ENCODE measurements at places on chromosomes 6 and 20.

GRCh38 chr6:11412616-11413015 lies 124.9 kb upstream of the TMEM170B start:
- no peak for DNase-seq

GRCh38 chr20:59632541-59633113 lies 28.3 kb downstream of the PHACTR3 start:
- DNase-seq, result no peak

- no peak for DNase-seq
Measured at GRCh38 chr20:58682656-58683531, 9.7 kb upstream of the NPEPL1 start.

DNA sequence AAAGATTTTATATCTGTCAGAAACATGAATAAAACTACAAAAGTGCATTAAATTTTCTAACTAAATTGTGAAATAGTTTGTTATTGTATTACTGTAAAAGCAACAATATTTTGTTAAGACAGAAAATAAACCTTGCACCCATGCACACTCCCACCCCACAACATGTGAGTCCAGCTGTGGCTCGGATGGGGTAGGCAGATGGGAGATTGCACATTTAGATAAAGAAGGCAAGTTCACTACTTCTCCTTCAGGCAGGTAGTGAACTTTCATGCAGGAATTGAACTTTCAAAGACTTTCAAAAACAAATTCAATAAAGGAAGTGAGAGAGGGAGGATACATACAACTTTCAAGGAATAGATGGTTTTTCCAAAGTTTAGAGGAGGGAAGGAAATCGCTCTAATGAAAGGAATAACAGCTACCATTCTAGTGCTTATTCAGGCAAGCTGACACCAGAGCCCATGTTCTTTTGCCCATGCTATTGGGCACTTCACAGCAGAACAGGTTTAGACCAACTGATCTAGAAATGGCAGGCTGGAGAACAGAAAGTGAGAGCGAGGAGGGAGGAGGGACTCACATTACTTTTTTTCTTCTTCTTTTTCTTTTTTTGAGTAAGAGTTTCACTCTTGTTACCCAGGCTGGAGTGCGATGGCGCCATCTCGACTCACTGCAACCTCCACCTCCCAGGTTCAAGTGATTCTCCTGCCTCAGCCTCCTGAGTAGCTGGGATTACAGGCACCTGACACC lies 28.5 kb downstream of the SF3B5 start:
- DNase-seq, result no peak

DNA sequence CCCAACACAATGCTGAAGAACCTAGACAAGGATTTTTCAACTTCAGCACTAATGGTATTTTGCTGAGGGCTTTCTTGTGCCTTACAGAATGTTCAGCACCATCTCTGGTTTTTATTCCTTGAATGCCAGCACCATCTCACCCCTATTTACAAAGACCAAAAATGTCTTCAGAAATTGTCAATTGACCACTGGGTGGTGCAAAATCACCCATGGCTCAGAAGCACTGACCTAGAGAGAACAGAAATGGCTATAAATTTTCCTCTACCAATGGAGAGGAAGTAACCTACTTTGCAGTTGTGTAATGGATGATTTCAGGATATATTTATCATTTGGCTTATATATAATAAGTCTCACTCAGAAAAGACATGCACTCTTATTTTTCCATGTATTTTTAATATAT lies 431.0 kb upstream of the IRAK1BP1 start:
- DNase-seq, result peak; percentile 10

DNA sequence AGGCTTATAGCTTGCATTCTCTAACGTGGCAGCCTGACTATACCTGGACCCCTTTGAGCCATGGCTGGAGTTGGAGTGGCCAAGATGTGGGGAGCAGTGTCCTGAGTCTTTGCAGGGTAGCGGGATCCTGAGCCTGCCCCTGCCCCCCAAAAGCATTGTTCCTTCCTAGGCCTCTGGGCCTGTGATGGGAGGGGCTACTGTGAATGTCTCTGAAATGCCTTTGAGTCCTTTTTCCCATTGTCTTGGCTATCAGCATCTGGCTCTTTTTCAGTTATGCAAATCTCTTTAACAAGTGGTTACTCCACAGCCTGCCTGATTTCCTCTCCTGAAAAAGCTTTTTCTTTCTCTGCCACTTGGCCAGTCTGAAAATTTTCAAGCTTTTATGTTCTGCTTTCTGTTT lies 17.0 kb upstream of the PRL start:
- no peak for DNase-seq

DNA sequence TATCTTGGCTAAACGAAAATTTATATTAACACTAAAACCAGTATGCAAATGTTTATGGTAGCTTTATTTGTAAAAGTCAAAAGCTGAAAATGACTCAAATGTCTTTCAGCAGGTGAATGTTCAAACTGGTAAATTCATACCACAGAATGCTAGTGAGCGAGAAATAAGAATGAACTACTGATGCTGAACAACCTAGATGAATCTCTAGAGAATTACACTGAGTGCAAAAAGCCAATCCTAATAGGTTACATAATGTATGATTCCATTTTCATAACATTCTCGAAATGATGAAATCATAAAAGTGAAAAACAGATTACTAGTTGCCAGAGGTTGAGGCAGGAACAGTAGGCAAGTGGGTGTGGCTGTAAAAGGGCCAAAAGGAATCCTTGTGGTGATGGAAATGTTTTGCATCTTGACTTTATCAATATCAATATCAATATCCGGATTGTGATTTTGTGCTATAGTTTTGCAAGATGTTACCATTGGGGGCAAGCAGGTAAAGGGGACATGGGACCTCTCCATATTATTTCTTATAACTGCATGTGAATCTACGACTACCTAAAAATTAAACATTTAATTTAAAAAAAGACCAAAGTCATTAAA lies 26.1 kb downstream of the ZNF311 start:
- DNase-seq, result no peak

DNA sequence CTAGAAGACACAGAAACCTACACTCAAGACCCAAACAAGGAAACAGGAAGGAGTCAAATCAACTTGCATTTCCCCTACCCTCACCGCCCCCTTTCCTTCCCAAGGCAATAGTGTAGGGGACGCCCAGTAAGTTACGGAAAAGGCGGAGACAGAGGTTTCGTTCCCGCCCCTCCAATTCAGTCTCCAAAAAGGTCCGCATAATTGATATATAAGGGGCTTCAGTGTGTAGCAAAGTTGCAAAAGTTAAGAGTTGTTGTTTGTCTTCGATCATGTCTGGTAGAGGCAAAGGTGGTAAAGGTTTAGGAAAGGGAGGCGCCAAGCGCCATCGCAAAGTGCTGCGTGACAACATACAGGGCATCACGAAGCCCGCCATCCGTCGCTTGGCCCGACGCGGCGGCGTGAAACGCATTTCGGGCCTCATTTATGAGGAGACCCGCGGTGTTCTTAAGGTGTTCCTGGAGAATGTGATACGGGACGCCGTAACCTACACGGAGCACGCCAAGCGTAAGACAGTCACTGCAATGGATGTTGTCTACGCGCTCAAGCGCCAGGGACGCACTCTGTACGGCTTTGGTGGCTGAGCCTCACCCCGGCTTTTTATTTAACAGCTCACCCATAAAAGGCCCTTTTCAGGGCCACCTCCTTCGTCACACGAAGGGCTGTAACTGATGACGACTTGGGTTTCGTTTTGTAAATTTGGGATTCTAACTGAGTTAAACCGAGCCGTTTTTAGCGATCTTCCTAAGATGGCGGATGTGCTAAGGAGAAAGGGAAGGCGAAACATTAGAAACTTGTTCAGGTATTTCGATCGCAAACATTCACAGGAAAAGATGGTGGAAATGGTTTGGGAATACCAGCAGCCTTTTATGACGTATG lies 124.6 kb upstream of the BTN3A2 start:
- no peak for DNase-seq

- peak; percentile 50 for DNase-seq
Measured at GRCh38 chr20:41734506-41734945, 116.3 kb upstream of the CHD6 start.

DNA sequence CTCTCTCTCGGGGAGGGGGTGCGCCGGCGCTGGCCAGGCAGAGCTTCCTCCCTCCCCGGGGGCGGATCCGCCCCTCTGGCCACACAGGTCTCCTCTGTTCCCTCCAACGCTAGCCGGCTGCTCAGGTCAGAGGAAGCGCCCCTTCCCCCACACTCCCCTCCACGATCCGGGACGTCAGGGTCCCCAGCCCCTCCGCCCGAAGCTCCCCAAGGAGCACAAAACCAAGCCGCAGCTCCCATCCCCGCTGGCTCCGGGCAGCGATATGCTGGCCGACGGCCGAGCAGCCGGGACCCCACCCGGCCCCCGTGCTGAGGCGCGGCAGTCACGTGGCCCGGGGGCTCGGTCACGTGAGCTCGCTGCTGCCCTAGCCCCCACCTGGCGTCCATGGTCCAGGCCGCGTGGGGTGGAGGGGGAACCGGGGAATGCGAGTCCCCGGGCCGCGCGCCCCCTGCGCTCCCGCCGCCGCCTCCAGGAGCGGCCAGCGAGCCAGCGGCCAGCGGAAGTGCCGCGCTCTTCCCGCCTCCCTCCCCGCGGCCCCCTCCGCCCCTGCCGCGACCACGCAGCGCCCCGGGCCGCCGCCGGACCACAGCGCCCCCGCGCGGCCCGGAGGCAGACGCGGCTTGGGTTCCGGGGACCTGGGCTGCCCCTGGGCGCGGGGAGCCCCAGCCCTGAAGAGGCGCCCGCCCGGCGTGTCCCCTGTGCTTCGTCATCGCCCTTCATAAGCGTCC lies at the start of gene SLC35B2:
SLC35B2 (minus strand) TSS at position 504 of the 728 bp plus-strand sequence; CDS start at position 386, 118 bp downstream.
- DNase-seq, result peak; percentile 48

DNA sequence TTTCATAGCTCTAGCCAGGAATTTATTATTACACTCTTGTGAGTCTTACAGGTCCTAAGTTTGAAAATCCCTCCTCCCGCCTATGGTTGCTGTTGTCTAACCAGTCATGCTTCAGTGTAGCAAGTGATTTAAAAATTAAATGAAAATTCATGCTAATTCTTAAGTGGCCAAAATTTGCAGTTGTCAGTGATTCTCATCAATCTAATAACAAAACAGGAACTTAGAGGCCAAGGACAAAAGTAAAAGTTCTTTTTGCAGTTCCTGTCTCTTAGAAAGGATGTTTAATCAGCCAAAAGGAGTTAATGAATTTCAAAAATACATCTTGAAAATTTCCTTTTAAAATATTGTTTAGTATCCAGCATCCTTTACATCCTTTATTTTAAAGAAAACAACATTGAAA lies 36.3 kb downstream of the VTA1 start:
- DNase-seq, result no peak

DNA sequence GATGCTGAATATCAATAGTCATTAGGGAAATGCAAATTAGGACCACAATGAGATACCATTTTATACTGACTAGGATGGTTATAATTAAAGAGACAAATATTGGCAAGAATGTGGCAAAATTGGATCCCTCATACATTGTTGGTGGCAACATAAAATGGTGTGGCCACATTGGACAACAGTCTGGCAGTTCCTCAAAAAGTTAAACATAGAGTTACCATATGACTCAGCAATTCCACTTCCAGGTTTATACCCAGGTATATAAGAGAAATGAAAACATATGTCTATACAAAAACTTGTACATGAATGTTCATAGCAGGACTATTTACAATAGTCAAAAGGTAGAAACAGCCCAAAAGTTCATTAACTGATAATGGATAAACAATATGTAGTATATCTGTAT lies 2.0 kb upstream of the CRIP3 start:
- DNase-seq, result no peak

GRCh38 chr20:6654513-6655252 lies 112.8 kb upstream of the BMP2 start:
- no peak for DNase-seq

DNA sequence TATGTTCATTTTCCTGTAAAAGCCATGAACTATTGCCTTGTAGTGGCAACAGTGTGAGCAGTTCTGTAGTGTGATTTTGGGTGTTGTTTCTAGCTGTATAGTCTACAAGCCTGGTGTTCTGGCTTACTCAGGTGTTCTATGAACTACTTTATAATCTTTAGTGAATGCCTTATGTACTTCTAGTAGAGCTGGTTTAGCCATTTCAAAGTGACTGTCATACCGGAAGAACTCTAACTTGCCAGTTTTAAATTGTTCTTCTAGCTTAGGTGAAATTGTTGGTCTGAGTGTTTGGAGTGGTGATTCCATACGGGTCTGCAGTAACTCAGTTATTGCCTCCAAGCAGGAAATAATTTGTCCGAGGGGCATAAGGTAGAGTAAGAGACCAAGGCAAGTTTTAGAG lies 150.2 kb upstream of the ZNF184 start:
- no peak for DNase-seq

DNA sequence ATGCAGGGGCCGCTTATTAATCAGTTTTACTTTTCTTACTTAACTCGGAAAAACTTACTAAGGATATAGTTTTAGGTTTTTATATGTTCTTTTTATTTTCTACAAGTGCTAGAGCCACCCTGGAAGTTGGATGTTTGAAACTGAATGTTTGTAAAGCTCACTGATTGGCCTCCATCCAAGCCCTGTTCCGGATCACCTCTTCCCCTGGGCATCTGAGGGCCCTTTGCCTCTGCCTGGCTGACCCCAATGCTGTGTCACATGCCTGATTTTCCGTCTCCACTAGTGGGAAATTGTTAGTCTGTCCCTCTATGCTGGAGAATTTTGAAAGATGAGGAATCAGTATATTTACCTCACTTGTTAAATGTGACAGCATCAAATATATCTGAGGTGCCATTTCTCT lies 79.3 kb downstream of the SLC35F1 start:
- no peak for DNase-seq

DNA sequence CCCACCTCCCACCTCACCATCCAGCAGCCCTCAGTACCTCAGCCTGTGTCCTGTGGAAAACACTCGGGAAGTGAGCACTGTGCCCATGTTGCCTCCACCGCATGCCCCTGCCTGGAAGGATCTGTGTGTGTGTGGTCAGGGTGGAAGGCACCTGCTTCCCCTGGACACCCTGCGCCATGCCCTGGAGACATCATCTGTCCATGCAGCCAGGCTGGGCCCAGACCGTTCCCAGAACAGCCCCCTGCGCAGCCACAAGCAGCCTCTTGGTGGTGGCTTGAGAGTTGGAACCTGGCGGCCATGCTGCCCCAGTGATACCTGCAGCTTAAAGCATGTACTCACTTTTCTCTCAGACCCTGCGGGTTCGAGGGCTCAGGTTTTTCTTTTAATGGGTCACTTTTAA lies 34.9 kb upstream of the SLC22A1 start:
- DNase-seq, result no peak

DNA sequence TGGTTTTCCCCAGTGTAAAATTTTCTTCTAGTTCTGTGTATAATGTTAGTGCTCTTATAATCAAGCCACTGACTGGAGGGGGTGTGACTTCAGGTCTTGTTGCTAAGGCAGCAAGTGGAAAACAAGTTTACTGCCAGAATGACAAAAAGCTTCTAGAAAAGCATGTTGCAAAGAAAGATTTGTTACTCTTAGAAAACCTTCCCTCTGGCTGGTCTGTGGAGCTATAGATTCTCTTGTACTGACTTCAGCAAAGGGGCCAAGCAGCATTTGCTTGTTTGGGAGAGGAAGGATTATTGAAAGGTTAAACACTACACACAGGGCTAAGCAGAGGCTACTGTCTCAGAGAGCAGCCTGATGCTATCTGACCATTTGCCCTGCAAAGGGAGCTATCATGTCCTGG lies 288.8 kb downstream of the BTBD9 start:
- no peak for DNase-seq
